ENCODE measurements at places on chromosomes 6 and 20. TPM values are rescaled to one million over a fixed set of nuclear protein-coding genes. Genes with fewer than 3 reads are reported as not detected.

ORC3 gene
- 190 TPM for polyA plus RNA-seq

SLC22A7 gene
- not detected for polyA plus RNA-seq

LGSN gene
- polyA plus RNA-seq: 0.65 TPM

ADNP gene
- 55.0 TPM for polyA plus RNA-seq

DDX43 gene
- not detected for polyA plus RNA-seq

SOX4 gene
- 3.5 TPM for polyA plus RNA-seq

ADGRG6 gene
- polyA plus RNA-seq: not detected

OR2B6 gene
- polyA plus RNA-seq: not detected

TUBB2B gene
- 46.3 TPM for polyA plus RNA-seq

SIRPD gene
- not detected for polyA plus RNA-seq

TNXB gene
- not detected for polyA plus RNA-seq

TFAP2A gene
- polyA plus RNA-seq: 4.4 TPM

GLP1R gene
- polyA plus RNA-seq: not detected

MYBL2 gene
- polyA plus RNA-seq: not detected

ERVFRD-1 gene
- not detected for polyA plus RNA-seq
